B cell (primary cell): ENCODE measurements at places on chromosomes 11 and 22. TPM values are rescaled to one million over a fixed set of nuclear protein-coding genes. Genes with fewer than 3 reads are reported as not detected.

C11orf91 gene
- not detected in 2 replicates for total RNA-seq

HDHD5 gene
- total RNA-seq, result 17.7 and 23.3 TPM in 2 replicates

PPP6R3 gene
- 159 and 175 TPM in 2 replicates for total RNA-seq

OR51B5 gene
- total RNA-seq, result 0.66 and 0.67 TPM in 2 replicates

- H3K27ac ChIP-seq, result no peak overlapping the region
- no peak for DNase-seq
- no peaks in the 10 kb centered on the region for H3K4me1 ChIP-seq
- no peak overlapping the region for H3K4me3 ChIP-seq
- H3K27me3 ChIP-seq, result no peaks in the 10 kb centered on the region
Observed at GRCh38 chr22:27632451-27633295, 168.9 kb downstream of the MN1 start.

GRCh38 chr22:26342745-26343410 lies 86.2 kb upstream of the ASPHD2 start:
- no peaks in the 10 kb centered on the region for H3K4me1 ChIP-seq
- no peak overlapping the region for H3K27ac ChIP-seq
- no peak for DNase-seq

DNA sequence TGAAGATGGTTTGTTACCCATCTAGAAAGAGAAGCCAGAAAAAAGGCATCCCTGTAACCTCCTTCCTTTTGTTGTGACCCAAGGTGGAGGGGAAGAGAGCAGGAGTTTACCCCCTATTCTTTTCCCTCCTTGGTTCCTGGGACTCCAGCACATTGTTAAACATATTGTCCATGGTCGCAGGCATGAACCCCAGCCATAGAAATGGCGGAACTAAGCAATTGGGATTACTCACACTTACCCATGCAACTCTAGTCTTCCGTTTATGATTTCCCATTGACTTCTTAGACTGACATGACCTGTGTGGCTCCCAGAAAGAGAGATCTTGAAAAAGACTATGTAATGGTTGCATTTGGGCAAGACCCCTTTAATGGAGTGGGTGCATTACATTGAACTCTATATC lies 45.4 kb downstream of the OR4C46 start:
- no peak overlapping the region for H3K4me3 ChIP-seq
- H3K27ac ChIP-seq, result no peak overlapping the region
- no peaks in the 10 kb centered on the region for H3K36me3 ChIP-seq
- H3K4me1 ChIP-seq, result no peaks in the 10 kb centered on the region
- no peaks in the 10 kb centered on the region for H3K27me3 ChIP-seq
- no peak for DNase-seq

NCAPH2 gene
- 71.5 and 76.9 TPM in 2 replicates for total RNA-seq

DNA sequence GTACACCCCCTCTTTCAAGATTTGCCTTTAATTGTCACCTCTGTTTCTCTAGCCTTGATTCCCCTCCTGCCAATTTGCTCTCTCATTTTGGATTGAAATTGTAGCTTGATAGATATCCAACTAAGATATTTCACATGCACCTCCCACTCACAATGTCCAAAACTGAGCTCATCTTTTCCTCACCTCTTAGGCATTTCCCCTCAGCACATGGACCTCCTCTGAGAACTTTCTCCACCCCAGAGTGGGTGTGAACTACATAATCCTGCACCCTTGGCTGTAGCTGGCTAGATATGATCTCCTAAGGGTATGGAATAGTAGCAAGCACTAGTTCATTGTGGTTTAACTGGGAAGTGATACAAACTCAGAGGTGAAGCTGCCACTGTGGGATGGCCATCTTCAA lies 91.5 kb upstream of the SESN3 start:
- H3K27ac ChIP-seq, result no peak overlapping the region
- no peak overlapping the region for H3K4me3 ChIP-seq
- no peak for DNase-seq
- no peaks in the 10 kb centered on the region for H3K27me3 ChIP-seq
- peaks cover 8% of the 10 kb centered on the region for H3K4me1 ChIP-seq

CSF2RB gene
- 39.7 and 41.2 TPM in 2 replicates for total RNA-seq

NRGN gene
- total RNA-seq, result 0.66 TPM in 1 of 2 replicates, not detected in the other

PUS3 gene
- total RNA-seq, result 7.8 and 8.1 TPM in 2 replicates

DNA sequence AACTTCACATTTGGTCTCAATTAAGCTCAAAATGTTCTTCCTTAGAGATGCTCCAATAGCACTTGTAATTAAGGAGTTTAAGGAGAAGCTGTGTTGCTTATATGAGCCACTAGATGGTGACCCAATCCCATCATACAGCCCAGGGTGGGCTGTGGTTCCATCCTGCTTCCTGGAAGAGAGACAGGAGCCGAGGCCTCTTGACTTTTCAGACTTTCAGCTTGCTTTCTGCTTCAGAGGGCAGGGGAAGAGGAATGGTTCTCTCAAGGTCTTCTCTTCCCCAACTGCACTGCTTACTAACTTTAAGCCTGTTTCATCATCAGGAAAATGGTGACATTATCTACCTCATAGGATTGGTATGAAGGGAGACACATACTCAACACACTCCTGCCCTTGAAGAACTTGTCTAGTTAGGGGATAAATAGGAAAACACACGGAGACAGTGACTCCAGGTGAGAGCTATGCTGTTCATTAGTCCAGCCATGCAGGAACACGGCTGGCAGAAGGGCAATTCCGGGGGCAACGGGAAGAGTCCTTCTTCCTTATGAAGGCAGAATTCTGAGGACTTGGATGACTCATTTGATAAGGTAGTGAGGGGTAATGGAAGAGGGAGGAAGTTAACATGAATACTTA lies 20.1 kb downstream of the TMEM218 start:
- no peak overlapping the region for H3K27ac ChIP-seq
- no peaks in the 10 kb centered on the region for H3K36me3 ChIP-seq
- no peak overlapping the region for H3K4me3 ChIP-seq
- DNase-seq, result peak; percentile 29
- H3K4me1 ChIP-seq, result no peaks in the 10 kb centered on the region
- H3K27me3 ChIP-seq, result no peaks in the 10 kb centered on the region

- H3K4me3 ChIP-seq, result no peak overlapping the region
- H3K36me3 ChIP-seq, result no peaks in the 10 kb centered on the region
- no peak for DNase-seq
Observed at GRCh38 chr11:115459563-115459962, 44.7 kb downstream of the CADM1 start.

GRCh38 chr22:50046019-50046415 lies 12.1 kb downstream of the TTLL8 start:
- H3K4me1 ChIP-seq, result no peaks in the 10 kb centered on the region
- DNase-seq, result no peak
- no peak overlapping the region for H3K27ac ChIP-seq
- H3K4me3 ChIP-seq, result no peak overlapping the region

ASCL2 gene
- 2.0 and 2.2 TPM in 2 replicates for total RNA-seq

OR52N4 gene
- 2.1 TPM in 2 replicates for total RNA-seq

OR5B21 gene
- 0.74 and 1.5 TPM in 2 replicates for total RNA-seq

DNA sequence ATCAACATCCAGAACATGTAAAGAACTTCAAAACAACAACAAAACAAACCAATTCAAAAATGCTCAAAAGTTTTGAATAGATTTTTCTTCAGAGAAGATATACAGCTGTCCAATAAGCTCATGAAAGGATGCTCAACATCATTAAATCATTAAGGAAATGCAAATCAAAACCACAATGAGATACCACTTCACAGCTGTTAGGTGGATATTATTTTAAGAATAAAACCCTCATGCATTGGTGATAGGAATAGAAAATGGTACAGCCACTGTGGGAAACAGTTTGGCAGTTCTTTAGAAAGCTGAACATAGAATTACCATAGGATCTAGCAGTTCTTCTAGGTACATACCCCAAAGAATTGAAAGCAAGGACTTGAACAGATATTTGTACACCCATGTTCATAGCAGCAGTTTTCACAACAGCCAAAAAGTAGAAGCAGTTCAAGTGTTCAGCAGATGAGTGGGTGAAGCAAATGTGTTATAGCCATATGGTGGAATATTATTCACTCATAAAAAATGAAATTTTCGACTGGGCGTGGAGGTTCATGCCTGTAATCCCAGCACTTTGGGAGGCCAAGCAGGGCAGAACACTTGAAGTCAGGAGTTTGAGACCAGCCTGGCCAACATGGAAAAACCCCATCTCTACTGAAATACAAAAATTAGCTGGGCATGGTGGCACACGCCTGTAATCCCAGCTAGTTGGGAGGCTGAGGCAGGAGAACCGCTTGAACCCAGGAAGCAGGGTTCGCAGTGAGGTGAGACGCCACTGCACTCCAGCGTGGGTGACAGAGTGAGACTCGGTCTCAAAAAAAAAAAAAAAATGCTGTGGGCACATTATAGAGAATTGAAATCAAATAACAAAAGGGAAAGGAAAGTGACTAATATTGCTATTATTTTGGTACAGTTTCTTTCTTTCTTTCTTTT lies 42.9 kb downstream of the CBL start:
- peak; percentile 19 for DNase-seq
- H3K27me3 ChIP-seq, result no peaks in the 10 kb centered on the region
- H3K4me1 ChIP-seq, result peaks cover 7% of the 10 kb centered on the region
- H3K36me3 ChIP-seq, result peaks cover under 1% of the 10 kb centered on the region

- DNase-seq, result peak; percentile 64
- H3K36me3 ChIP-seq, result no peaks in the 10 kb centered on the region
- H3K4me1 ChIP-seq, result peaks cover 30% of the 10 kb centered on the region
- no peak overlapping the region for H3K27ac ChIP-seq
Observed at GRCh38 chr11:114262681-114263512, 33.3 kb upstream of the NNMT start.

PRR33 gene
- not detected in 2 replicates for total RNA-seq

FGF3 gene
- total RNA-seq, result not detected in 2 replicates

DNA sequence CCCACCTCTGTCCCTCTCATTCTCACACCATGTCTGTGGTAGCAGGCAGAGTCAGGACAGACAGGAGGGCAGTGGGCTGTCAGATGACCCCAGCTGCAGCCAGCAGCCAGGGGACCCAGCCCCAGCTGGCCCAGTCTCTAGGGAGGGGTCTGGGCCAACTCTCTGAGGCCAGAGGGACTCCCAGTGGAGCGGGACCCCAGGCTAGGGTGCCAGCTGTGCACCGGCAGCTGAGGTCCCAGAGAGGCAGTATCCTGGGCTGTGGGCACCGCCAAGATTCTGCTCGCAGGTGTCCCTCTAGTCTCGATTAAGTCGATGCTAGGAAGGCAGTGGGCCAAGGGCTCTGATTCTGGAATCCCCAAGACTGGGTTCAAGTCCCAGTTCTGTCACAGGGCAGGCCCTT lies 16.7 kb upstream of the FADD start:
- H3K36me3 ChIP-seq, result no peaks in the 10 kb centered on the region
- no peak overlapping the region for H3K4me3 ChIP-seq
- H3K4me1 ChIP-seq, result no peaks in the 10 kb centered on the region
- DNase-seq, result no peak

DNA sequence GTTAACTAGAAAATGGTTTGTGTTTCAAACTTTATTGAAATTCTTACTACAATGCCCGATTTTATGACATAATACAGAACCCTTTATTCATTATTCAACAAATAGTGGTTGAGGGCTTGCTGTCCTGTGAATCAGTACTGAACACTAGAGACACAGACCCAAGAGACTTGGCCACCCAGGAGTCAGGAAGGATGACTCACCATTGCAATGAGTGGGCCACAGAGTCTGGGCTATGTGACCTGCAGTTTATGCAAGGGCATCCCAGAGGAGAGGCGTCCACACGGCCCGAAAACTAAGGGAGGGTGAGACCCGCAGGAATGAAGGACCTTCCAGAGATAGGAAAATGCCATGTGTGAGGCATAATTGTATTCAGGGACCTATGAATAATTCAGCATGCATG lies 143.8 kb upstream of the DDI1 start:
- no peak for DNase-seq
- H3K36me3 ChIP-seq, result no peaks in the 10 kb centered on the region
- H3K27me3 ChIP-seq, result no peaks in the 10 kb centered on the region
- H3K27ac ChIP-seq, result no peak overlapping the region

MMP27 gene
- total RNA-seq, result not detected in 2 replicates

- no peak overlapping the region for H3K4me3 ChIP-seq
- no peak for DNase-seq
Observed at GRCh38 chr22:32849501-32849900, 48.0 kb downstream of the TIMP3 start.

OR5P2 gene
- not detected in 2 replicates for total RNA-seq
